Sigmoid colon (tissue), 7 donors: ENCODE measurements at places on chromosomes 7 and 10. TPM values are rescaled to one million over a fixed set of nuclear protein-coding genes. Genes with fewer than 3 reads are reported as not detected.

DNA sequence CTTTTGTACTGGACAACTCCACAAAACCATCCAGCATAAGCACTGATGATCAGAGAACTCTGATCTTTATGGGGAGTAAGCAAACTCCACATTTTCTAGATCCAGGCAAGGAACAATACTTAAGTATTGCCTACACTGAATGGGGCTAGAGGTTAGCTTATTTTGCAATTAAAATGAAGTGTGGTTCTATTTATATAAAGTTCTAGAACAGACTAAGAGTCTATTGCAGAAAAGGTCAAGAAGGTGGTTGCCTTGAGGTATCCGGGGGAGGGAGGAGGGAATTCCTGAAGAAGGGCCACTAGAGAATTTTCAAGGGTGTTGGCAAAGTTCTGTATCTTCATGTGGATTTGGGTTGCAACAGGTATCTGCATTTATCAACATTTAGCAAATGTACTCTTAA lies 477.9 kb downstream of the PLXNA4 start:
- DNase-seq = no peak

DNA sequence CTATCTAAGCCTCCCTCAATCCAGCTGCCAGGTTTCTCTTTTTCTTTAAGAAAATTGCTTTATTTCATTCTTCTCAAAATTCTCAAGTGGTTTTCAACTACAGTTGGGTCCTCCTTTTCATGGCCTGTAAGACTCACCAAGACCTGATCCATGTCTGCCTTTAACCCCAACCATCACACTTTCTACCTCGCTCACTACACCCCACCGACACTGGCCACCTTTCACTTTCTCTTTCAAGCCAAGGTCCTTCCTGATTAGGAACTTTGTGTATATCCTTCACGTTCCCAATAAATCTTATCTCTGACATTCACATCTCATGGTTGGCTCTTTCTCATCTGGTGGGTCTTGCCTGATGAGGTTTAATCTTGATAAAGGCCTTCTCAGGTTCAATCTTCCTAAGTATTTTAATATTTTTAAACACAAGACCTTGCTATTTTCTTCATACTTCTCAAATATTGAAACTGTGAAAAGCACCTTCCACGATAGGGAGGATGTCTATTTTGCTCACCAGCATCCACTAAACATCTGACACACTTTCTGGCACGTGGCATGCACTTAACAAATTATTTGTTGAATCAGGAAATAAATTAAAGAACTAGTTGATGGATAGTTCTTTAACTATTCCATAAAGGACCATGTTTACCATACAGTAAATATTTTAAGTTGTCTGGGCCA lies 624.8 kb downstream of the GRID1 start:
- no peak for DNase-seq

DNA sequence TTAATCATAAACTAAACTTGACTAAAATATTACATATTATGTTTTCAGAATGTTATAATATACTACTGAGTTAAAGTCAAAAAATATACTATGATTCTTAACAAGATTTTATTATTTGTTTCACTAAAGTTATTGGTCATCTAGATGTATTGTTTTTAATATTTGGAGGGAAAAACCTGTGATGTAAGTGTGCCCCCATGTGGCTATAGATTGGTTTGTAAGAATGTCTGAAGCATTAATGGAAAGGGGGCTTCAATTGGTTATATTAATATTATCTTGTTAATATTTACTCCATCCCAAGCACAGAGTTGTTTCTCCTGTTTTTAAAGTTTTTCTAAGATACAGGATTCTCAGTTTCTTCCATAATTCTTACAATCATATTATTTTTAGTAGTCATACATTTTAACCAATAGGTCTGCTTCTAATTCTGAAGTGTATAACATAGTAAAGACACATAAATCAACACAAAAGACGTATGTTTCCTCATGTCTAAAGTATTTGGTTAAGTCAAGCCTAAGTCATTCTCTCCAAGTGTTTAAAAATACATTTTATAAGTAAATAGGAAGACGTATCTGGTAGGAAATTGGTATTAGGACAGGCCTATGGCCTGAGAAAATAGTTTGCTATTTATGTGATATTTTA lies 58.0 kb downstream of the GNAT3 start:
- DNase-seq = no peak

GRCh38 chr10:72311667-72312066 lies 37.9 kb downstream of the DDIT4 start:
- DNase-seq = no peak

GRCh38 chr10:69123747-69124562 lies at the start of gene VPS26A:
VPS26A (plus strand) TSS chr10:69124178; CDS start chr10:69124278, 100 bp downstream.
- peak; percentile 100 for DNase-seq

- DNase-seq = no peak
Observed at GRCh38 chr10:75375838-75376237, 25.7 kb downstream of the ZNF503 start.

GRCh38 chr10:126596472-126597016 lies 73.9 kb downstream of the C10orf90 start:
- no peak for DNase-seq

DNA sequence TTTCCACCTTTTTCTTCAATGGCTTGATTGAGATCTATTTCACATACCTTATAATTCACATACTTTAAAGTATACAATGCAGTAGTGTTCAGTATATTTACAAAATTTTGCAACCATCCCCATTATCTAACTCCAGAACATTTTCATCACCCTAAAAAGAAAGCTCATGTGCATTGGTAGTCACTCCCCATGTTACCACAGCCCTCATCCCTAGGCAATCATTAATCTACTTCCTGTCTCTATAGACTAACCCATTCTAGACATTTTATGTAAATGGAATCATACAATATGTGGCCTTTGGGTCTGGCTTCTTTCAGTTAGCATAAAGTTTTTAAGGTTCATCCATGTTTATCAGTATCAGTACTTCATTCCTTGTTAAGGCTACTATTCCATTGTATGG lies 214.2 kb downstream of the WDR11 start:
- DNase-seq = no peak

GRCh38 chr10:21191512-21191911 lies 294.4 kb upstream of the NEBL start:
- no peak for DNase-seq

GRCh38 chr7:80182630-80183276 lies 48.1 kb downstream of the GNAI1 start:
- no peak for DNase-seq

- no peak for DNase-seq
Observed at GRCh38 chr7:157876469-157877285, 539.9 kb downstream of the DNAJB6 start.

DNA sequence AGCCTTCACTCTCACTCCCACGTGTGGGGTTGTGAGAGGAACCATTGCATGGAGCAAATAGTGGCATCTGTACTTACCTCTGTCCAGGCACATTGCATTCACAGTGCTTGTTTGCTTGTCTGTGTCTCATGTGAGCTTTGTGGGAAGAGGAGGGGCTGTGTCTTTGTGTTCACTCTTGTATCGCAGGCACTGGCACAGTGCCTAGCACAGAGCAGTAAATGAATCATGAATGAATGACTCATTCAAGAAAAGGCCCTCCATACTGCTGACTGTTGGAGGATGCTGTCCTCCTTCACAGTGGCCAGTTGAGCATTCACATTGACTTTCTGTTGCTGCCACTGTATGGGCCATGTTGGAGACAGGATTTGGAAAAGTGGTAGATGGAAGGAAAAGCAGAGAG lies 125.3 kb downstream of the SORCS3 start:
- no peak for DNase-seq

- DNase-seq = no peak
Observed at GRCh38 chr7:129607471-129608120, 3.9 kb upstream of the NRF1 start.

DNA sequence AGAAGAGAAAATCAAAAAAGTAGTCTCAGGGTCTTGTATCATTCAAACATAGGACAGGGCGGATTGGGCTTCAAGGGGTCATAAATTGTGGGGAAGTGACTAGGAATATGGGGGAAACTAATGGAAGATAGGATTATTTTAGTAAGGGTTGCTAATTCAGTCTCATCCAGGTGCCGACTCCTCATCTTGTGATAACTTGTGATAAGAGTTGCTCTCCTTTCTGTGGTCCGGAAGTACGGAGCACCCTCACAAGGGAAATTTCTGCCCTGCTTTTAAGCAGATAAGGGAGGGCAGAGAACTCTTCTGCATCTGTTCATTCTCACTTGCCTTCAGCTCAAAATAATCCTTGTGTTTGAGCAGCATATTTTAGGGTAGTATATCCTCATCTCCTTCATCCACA lies 436.4 kb upstream of the LRGUK start:
- no peak for DNase-seq

- no peak for DNase-seq
Observed at GRCh38 chr10:16799621-16800020, 17.6 kb downstream of the RSU1 start.

DNA sequence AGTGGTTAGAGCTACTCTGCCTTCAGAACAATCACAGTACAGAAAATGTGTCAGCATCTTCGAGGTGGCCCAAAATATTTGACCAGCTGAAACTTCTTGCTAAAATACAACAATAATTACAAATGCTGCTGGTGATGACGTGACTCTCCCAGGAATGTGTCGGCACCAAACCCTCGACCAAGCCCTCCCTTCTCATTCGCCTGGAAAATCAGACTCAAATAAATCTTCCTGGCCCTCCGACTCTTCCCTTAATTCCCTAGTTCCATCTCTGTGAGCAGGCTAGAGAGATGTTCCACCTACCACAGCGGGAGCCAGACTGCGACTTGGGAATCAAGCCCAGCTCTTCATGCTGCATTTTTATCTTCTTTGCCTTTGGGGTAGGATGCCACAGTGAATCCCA lies 4.1 kb downstream of the PRSS2 start:
- DNase-seq = no peak

DNA sequence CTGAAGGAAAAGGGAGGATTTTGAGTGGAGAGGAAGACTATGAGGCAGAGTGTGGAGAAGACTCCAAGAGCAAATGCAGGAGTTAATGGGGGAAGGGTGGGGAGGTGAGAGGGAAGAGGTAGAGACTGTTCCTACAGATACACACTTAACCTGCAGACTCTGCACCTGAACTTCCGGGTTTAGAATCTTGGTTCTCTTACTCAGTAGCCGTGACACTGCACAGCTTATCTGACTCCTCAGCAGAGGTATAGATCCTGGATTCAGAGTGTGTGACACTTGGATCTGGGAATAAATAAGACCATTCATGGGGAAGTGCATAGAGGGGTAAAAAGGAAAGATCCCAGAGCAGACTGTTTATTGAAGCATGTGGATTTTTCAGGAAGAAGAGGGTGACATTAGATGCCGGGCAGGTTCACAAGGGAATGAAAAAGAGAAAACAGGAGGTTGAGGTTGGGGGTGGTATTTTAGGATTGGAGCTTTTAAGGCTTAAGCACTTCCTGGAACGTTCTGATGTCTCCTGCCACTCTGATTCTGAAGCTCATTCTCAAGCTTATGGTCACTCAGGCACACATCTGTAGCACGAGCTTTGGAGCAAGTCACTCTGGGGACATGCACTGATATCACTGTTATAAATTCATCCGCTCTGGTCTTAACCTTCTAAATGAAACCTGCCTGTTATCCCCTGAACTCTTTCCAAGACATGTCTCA lies 5.7 kb upstream of the ZC3HAV1L start:
- DNase-seq = no peak

DNA sequence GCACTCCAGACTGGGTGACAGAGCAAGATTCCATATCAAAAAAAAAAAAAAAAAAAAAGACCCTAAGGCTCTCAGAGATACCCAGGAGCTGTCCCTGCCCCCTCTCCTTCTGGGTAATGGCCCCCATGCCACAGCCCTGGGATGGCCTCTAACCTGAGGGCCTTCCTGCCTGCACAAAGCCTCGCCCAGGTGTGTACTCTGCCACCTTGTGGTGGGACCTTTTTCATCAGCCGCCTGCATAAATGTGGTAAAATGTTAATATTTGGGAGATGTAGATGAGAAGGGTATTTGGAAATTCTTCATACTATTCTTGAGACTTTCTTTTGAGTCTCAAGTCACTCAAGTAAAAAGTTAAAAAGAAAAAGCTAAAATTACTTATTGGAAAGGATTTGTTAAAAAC lies 46.3 kb upstream of the RNF216 start:
- no peak for DNase-seq

DNA sequence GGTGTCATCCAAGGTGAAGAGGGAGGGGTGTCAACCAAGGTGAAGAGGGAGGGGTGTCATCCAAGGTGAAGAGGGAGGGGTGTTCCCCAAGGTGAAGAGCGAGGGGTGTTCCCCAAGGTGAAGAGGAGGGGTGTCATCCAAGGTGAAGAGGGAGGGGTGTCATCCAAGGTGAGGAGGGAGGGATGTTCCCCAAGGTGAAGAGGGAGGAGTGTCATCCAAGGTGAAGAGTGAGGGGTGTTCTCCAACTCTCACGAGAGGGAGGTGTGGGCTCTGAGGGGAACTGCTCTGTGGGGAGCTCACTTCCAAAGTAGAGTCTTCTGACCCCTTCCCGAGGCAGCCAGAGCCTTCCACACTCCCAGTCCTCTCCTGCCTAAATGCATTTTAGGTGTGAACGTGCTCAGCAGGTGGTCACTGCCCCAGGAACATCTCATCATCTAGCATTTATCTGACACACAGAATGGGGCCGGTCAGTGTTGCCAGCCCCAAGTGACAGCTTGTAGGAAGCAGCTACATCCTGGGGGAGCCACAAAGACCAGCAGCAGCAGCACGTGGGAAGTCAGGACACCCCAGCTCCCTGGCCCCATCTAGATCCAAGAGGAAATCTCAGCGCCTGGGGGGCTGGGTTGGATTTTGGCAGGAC lies 323.8 kb downstream of the GLRX3 start:
- peak; percentile 43 for DNase-seq

DNA sequence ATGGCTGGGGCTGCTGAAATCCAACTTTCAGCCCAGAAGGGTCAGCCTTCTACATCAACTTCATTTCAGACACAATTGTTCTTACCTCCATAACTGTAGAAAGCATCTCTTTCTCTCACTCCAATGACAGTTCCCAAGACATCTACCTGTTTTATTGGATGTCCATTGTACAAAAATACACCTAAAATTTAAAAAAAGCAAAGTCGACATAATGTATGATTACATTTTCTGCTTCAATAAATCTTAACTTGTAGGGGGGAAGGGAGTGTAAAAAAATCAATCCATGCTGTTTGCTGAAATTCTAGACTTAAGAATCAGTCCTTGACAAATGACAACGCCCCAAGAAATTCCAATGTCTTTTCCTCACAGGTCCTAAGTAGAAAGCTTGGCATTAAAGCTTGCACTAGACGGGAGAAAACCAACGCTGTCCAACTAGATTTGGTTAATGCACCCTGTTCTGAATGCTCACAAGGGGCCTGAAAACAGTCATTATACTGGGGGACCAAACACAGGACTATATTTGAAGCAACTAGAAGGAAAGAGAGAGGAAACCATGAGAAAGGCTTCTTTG lies 7.5 kb downstream of the STN1 start:
- no peak for DNase-seq

The DYDC1 gene
- total RNA-seq = not detected

The SCART1 gene
- total RNA-seq = 1.3 TPM

The CUX1 gene
- total RNA-seq = 57.1 TPM

The SEMA4G gene
- 0.71 TPM for total RNA-seq

The CLRN3 gene
- total RNA-seq = not detected

The NT5C3A gene
- total RNA-seq = 27.1 TPM

The MYOZ1 gene
- total RNA-seq = not detected

The GET4 gene
- total RNA-seq = 23.8 TPM

The CDK5 gene
- 6.9 TPM for total RNA-seq

The HMX2 gene
- total RNA-seq = 0.55 TPM
